Stimulated activated CD8-positive, alpha-beta memory T cell treated with anti-CD3 and anti-CD28 coated beads, Interleukin-7, amount 100 ng/mL, for 48 hours (primary cell): ENCODE measurements at places on chromosomes 2 and 18.

DNA sequence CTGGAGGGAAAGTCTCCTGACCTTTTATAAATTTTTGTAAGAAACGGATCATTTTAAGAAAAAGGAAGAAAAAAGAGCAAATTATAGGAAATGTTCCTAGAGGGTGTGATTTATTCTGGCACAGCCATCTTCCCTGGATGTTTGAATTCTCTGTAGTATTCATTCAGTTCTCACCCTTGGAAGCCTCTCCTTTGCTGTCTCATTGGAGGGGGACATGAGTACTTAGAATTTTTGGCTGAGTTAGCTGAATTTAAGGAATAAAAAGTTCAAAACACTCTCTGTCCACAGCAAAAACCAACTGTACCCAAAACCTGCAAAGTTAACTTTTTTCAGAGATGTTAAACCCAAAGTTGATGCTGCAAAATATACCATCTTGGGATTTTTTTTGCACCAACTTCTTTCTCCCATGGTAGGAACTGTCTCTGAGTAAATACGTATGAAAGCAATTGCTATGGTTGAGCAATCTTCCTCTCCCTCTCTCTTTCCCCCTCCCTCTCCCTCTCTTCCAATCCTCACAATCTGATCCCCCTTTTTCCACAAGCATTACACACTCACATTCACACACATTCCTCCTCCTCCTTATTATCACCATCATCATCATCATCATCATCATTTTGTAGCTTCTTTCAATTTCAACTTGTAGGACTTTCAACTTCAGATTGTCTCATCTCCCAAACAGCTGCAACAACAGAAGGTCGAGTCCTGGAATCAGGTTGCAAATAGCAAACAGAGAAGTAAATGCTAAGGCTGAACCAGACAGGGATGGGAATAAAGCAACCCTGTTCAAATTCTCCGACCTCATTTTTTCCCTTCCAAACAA is 183.7 kb downstream of the GFPT1 start:
- DNase-seq, result no peak

DNA sequence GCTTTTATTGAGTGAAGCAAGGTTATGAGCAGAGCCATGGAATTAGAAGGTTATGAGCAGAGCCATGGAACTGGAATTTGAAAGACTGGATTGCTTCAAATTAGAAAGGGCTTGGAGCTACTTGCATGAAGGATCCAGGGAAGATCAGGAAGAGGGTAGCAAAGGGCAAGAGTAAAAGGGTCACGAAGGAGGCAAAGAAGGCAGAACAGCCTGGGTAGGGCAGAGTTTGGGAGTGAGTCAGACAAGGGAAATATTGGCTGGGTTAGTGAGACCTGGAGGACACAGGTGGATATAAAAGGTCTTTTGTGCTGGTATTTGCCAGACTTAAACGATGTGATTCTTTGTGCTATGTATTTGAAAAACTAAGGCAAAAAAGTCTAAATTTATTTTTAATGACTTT is 65.0 kb downstream of the SEMA4F start:
- DNase-seq, result no peak

- DNase-seq, result no peak
Observed at GRCh38 chr2:85132397-85132796, 795 bp upstream of the TCF7L1 start.

DNA sequence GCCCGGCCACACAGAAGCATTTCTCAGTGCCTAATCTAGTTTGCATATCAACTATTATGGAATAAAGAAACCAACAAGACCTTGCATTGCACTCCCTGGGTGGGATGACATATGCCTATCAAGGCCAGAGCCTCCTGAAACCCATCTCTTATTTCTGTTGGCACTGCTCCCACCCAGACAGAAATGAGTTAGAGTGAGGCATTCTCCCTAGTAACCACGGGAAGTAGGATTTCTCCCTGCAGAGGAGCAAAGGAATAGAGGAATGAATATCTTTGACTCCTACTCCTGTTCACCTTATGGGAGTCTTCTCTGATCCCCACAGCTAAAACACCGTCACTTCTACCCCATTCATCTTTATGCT is 24.2 kb upstream of the SCYGR1 start:
- no peak for DNase-seq

- no peak for DNase-seq
Observed at GRCh38 chr2:235537186-235537585, 43.3 kb downstream of the AGAP1 start.

DNA sequence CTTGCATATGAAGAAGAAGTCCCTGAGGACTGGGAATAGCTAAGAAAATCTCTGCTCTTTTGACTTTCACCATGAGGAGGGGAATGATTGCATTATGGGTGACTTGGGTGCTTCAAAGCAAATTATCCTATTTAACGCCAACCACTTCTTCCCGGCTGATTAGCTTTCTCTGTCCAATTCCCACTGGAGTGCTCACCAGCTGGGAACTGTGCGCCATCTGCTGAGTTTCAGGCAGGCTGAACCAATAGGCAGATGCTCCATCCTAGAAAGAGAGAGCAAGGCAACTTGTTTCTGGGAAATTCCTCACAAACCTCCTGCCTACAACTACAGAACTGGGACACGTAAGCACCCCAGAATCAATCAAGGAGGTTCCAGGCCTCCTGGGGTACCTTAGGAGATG is 49.4 kb downstream of the POLE4 start:
- no peak for DNase-seq

DNA sequence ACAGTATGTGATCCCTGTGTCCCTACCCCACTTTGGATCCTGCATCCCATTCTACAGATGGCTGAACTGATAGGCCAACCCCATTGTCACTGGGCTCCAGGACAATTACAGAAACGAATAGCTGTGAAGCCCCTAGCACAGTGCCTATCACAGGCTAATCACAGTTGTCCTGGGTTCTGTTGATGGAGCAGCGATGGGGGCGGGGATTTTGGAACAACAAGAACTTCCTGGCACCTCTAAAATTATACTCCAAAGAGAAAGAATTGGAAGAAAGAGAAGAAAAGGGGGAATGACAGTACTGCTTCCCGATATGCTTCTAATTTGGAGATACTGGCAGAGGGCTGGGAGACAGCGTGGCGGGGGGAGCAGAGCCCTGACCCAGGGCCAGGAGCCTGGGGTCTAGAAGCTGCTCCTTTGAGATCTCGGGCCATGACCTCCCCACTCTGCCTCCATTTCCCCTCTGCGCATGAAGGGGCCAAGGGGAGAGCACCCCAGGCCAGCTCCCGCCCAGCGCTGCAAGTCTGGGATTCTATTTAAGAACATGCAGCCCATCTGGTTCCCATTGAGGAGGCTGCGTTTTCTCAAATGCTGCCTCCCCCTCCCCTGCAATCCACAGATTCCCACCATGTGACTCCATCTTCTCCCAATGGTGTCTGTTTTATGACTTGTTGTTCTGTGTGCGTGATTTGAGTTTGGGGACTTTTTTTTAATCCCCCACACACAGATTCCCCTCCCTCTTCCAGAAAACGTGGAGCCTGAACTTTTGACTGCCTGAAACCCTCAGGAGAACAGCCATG is 202.7 kb downstream of the CYP26B1 start:
- DNase-seq, result no peak

DNA sequence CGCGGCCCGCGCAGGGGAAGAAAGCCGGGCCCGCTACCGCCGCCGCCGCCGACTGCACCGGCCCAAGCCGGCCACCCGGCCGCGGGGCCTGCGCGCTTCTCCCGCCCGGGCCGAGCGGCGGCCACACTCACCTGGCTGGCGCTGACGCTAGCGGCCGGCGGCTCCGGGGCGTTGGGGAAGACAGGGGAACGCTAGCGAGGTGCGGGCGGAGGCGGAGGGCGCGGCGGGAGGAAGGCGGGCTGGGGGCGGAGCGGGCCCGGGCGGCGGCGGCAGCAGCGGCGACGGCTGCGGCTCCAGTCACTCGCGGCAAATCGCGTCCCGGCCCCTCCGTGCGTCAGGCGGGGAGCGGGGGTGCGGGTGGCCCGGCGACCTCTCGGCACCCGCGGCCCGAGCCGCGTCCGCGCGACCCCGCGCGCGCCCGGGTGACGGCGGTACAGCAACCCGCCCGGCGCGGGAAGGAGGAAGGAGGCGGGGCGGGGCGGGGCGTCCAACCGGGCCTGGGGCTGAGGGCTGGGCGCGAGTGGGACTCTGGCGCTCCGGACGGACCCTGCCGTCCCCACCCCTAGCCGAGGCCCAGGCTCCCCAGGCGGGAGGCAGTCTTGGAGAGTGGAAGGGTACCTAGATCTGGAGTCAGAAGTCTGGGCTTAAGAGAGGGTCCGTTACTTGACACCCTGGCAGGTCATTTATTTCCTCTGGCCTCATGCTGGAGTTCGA is at the start of gene SESTD1:
Gene SESTD1, minus strand, starts transcription at position 465 of the 714 bp plus-strand sequence. CDS start 72,991 bp downstream, outside the sequence.
- DNase-seq, result no peak

- DNase-seq, result no peak
Observed at GRCh38 chr2:20212871-20213503, 11.9 kb downstream of the SDC1 start.

DNA sequence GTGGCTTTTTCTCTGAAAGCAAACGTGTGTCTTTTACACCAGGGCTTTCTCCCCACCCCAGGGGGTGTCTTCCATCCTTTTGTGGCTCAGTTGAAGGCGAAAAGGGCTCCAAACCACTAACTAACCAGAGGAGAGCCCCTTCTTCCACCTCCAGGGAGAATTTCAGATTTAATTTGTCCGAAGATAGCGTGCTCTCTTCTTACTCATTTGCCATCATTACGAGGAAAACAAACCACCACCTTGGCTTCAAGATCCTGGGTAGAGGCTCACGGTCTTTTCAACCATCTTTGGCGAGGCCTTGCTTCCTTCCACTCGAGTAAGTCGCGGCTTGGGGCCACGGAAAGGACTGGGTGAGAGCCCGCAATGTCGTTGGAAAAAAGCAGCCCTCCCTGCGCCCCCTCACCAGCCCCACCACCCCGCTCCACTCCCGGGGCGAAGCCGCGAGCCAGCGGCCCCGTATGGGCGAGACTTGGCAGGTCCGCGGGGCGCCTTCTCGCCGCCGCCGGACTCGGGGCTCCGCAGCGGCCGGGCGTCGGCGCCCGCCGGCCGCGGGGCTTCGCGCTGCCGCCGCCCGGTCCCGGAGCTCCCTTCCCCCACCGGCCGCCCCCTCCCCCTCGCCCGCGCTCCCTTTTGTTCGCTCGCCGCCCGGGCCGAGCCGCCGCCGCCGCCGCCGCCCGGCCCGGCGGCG is 1.7 kb upstream of the ZNF532 start:
- DNase-seq, result no peak

- no peak for DNase-seq
Observed at GRCh38 chr2:80126596-80127189, 177.9 kb downstream of the LRRTM1 start.

DNA sequence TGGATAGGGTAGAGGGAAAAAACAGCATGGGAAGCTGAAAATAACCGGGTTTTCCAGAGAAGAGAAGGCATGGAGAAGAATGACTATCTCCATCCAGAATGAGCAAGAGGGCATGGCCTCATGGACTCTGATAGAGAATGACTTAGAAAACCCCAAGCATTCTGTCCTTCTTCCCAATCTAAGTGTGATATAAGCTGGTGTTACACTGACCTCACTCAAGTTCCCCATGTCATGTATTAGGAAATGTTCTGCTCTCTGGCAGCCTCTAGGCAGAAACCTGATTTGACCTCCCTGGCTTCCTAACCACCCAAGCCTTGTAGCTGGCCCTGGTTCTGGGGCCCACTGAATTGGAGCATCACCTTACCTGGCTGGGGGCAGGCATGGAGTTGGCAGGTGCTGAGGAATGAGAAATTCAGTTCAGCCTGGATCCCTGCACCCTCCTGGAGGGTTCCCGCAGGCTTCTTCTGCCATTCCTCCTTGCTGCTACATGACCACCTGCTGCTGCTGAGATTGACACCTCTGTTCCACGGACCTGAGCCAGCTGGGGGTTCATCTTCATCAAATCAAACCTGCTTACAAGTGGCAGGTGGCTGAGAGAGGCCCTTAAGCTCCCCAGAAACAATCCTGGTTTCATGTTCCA is 5.2 kb upstream of the SIGLEC15 start:
- no peak for DNase-seq

GRCh38 chr18:69617888-69618287 is 217.2 kb downstream of the DOK6 start:
- no peak for DNase-seq

DNA sequence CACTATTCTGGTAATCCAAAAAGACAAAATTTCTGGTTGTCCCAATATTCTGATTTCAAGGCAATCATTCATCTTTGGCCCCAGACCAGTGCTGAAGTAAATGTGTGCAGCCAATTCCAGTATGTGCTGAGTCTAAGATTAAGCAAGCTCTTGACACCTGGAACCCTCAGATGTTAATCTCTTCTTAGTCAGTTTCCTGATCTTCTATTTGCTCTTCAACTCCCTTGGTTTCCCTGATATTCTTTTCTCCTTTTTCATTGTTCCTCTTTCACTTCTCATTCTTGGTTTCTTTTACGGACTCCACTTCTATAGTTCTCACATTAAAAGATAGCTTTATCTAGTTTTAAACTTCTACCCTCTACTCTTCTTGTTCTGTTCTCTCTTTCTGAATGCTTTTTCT is 445.7 kb upstream of the FANCL start:
- DNase-seq, result no peak

DNA sequence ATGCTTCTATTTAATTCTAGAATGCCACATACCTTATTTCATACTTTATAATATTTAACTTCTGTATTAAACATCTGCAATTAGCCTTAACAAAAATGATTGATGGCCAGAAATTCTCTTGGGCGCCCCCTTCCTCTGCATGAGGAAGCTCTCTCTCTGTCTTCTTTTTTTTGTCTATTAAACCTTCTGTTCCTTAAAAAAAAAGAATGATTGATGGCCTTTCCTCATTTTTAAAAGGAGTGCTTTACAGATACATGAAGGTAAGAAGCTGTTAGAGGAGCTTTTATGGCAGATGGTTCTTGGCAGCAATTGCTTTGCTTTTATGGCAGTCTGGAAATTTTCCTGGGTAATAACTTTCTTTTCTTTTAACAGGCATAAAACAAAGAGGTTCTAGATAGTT is 526.9 kb downstream of the SLC4A3 start:
- no peak for DNase-seq

DNA sequence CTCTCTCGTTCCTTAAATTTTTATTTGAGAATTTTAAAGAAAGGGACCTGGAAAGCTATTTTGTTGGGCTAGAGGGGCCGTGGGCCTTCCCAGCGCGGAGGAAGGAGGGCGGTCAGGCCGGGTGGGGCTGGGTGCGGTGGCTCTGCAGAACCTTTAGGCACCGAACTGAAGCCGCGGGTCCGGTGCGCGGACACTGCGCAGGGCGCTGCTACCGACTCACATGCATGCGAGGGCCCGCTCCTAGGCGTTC is 1.6 kb upstream of the TWIST2 start:
- DNase-seq, result no peak

DNA sequence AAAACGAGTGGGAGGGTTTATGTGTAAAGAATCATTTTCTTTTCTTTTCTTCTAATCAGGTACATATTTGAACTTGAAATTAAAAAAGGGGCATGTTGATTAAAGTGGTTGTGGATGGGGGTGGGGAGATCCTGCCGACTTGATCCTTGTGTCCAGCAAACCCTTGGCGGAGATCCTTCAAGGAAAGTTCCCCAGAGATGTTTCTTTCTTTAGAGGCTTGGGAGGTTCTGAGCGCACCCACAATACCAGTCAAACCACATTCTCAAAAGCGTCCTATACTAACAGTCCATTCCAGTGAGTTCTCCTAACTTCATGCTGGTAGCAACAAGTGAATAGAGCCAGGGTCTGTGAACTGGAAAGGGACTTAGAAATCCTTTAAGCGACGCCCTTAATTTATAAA is 49.2 kb downstream of the MYCN start:
- DNase-seq, result no peak

- no peak for DNase-seq
Observed at GRCh38 chr18:36094431-36094830, 27.1 kb upstream of the RPRD1A start.

GRCh38 chr18:37450434-37451132 is 115.0 kb downstream of the CELF4 start:
- no peak for DNase-seq

- DNase-seq, result no peak
Observed at GRCh38 chr2:233301248-233301647, 6.4 kb upstream of the SAG start.

- no peak for DNase-seq
Observed at GRCh38 chr2:238912228-238912915, 64.5 kb downstream of the TWIST2 start.
